ENCODE measurements at places on chromosomes 4 and X. TPM values are rescaled to one million over a fixed set of nuclear protein-coding genes. Genes with fewer than 3 reads are reported as not detected.

The PPP1R2C gene
- total RNA-seq = not detected

The MAPK10 gene
- 3.6 TPM for total RNA-seq

The CYSLTR1 gene
- total RNA-seq = 3.2 TPM

The HDAC6 gene
- total RNA-seq = 48.1 TPM

The GPAT3 gene
- total RNA-seq = 1.8 TPM

The FGA gene
- total RNA-seq = 12,179 TPM
